NCI-H748 treated with DMSO at 0.1 percent for 48 hours (cell line): ENCODE measurements at places on chromosomes 6 and 20.

DNA sequence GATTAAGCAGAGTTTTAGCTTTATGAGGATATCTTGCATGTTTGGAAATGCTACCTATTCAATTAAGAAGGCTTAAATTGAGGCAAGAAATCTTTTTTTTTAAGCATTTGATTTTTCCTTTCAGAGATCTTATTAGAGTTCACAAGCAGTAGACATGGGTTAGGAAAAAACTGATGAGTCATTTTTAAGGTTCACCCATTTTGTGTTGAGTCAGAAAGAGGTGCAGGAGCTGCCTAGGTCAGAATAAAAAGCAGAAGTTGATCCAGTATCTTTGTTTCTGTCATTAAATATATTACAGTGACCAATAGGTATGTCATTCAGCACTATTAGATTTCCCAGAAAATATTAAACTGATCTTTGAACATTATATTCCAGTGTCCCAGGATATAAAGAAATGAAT lies 306.8 kb downstream of the LMBRD1 start:
- DNase-seq: no peak

DNA sequence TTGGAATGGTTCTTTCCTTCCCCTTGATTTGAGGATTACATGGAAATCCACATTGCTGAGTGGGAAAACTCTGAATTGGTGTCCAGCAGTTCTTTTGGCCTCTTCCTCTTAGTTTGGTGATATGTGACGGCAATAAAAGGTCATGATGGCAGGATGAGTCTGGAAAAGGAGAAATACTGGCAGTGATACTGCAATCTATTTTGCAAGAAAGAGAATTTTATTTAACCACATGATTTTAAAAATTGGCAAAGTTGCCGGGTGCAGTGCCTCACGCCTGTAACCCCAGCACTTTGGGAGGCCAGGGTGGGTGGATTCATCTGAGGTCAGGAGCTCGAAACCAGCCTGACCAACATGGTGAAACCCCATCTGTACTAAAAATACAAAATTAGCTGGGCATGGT lies 73.1 kb downstream of the ADTRP start:
- DNase-seq: no peak

GRCh38 chr6:53651205-53651763 lies 14.3 kb downstream of the KLHL31 start:
- peak; percentile 87 for DNase-seq

DNA sequence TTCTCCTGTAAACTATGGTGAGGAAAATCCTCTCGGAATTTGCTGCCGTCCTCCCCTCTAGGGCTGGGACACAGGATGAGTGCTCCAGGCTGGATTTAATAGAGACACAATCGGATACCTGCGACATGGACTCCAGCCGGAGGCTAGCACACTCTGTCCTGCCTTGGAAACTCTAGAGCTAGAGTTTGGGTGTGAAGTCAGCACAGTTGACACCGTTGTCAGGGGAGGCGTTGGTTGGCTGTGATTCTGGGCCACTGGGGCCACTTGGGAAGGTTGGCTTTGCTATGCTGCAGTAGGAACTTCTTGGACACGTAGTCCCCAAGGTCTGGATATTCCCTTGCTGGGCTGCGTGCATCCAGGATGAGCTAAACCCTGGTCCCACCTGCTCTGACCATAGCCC lies 169.4 kb downstream of the NRN1 start:
- no peak for DNase-seq

DNA sequence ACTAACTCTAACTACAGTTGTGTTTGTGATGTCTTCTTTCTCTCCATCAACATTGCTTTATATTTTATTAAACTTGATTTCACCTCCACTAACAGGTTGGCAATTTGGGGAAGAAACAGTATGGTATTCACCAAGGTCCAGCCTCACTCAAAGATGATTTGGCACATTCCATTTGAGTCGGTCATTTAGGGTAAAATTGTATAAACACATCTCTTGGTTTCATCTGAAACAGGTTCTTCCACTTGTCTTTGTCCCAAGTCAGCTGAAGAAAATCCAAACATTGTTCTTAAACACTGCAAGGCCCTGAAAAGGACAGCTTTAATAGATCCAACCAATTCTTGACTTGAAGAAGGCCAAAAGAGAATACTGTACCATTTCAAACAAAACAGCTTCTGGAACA lies 104.9 kb upstream of the NT5E start:
- no peak for DNase-seq

GRCh38 chr6:5095236-5095635 lies 10.1 kb downstream of the PPP1R3G start:
- DNase-seq: no peak

GRCh38 chr6:23388086-23388783 lies 737.8 kb upstream of the NRSN1 start:
- DNase-seq: no peak

- DNase-seq: no peak
Observed at GRCh38 chr6:35552285-35552917, 39.7 kb upstream of the TULP1 start.

DNA sequence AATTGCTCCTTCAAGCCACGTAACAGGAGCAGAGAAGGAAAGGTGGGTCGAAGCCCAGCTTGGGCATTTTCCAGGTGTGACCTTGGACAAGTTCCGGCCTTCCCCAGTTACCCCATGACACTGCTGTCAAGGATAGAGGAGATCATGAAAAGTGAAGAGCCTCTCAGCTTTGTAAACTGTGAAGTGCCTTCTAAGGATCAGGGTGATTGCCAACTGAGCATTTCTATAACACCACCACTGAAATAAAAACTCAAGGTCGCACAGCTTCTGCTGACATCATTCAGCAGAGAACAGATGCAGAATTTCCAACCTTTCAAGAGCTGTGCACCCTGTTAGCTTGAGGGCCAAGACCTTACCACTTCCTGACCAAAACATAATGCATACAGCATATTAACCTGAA lies 24.0 kb upstream of the ZMYND8 start:
- DNase-seq: no peak

- DNase-seq: no peak
Observed at GRCh38 chr20:36085686-36086267, 68.8 kb upstream of the EPB41L1 start.

DNA sequence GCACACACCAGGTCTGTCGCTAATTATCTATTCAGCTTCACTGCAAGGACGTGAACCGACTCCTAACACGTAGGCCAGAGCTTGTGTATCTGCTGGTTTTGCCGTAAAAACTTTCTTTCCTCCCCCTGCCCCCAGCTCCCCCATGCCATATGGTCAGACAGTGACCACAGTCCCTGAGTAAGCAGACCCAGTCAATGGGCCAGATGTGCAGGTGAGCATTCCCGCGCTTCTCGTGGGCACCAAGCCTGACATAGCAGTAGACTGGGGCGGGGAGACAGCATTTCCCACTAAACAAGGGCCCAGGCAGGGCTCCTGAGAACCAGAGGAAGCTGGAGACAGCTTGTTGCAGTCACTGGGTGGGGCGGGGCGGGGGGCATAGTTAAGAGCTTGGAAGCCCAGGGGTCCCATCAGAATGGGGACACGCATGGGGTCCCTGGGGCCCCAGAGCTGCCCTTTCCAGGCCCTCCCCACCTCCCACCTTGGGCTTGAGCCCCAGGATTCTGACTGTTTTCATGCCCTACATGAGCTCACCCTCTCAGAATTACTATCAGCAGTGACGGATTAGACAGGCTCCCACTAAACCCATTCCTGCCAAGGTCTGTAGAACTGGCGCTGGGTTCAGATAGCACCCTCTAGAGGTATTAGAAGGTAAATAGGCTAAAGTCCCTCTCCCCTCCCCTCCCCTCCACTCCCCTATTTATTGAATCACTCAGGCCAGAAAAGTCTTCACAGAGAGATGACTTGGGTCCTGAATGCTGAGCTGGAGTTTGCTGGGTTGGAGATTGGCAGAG lies 51.8 kb downstream of the CDH26 start:
- no peak for DNase-seq

DNA sequence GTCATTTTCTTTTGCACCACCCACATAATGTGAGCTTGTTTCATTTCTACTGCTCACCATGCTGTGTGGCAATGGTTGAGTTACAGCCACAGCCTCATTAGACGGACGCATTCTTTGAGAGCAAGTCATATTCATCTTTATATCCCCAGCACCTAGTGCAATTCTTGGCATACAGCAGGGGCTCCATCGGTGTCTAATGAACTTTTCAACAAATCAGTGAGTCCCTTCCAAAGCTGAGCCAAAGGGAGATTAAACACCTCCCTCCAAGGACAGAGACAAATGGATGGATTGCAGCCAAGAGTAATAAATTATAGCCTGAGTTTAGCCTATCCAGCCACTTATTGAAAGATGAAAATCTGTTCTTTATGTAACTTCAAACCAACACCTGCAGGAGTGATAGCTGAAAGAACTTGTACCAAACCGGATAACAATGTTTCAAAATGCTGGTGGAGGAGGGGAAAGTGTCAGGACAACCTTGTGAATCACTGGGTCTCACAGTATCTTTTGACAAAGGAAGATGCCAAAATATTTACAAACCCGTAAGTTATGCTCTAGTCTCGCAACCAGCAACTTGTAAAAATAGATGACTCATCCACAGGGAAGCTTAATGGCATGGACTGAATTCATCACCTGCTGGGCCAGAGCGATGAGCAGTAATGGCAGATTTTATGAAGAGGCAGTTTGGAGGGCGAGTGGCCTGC lies 139.0 kb downstream of the PXDC1 start:
- peak; percentile 98 for DNase-seq
